Activated CD8-positive, alpha-beta T cell treated with anti-CD3 and anti-CD28 coated beads for 36 hours (primary cell): ENCODE measurements at places on chromosomes 11 and 22. TPM values are rescaled to one million over a fixed set of nuclear protein-coding genes. Genes with fewer than 3 reads are reported as not detected.
A peak's percentile ranks its signal among the peaks of the same experiment; 100 is the strongest.

Gene EMID1
- total RNA-seq = 0.14 TPM

Gene BTBD18
- not detected for total RNA-seq

Gene A4GALT
- 0.20 TPM for total RNA-seq

Gene TSPAN32
- total RNA-seq = 4.9 TPM

Gene TYR
- not detected for total RNA-seq

Gene MRPL21
- total RNA-seq = 99.6 TPM

Gene CALCA
- not detected for total RNA-seq

Gene SYNGR1
- total RNA-seq = 2.4 TPM

- peak overlapping the region; percentile 67 for H3K4me3 ChIP-seq
- no peaks in the 10 kb centered on the region for H3K27me3 ChIP-seq
- peak; percentile 84 for DNase-seq
- no peaks in the 10 kb centered on the region for H3K36me3 ChIP-seq
- H3K4me1 ChIP-seq = peaks cover 82% of the 10 kb centered on the region
- peak overlapping the region; percentile 90 for H3K27ac ChIP-seq
Measured at GRCh38 chr22:25062386-25063085, 110.0 kb downstream of the KIAA1671 start.

- no peaks in the 10 kb centered on the region for H3K36me3 ChIP-seq
- no peak overlapping the region for H3K27ac ChIP-seq
- H3K4me3 ChIP-seq = no peak overlapping the region
- peak; percentile 12 for DNase-seq
- no peaks in the 10 kb centered on the region for H3K27me3 ChIP-seq
Measured at GRCh38 chr11:83249972-83250593, 36.1 kb downstream of the CCDC90B start.

GRCh38 chr11:99822846-99823565 is 802.3 kb downstream of the CNTN5 start:
- no peaks in the 10 kb centered on the region for H3K4me1 ChIP-seq
- DNase-seq = no peak
- no peak overlapping the region for H3K4me3 ChIP-seq

DNA sequence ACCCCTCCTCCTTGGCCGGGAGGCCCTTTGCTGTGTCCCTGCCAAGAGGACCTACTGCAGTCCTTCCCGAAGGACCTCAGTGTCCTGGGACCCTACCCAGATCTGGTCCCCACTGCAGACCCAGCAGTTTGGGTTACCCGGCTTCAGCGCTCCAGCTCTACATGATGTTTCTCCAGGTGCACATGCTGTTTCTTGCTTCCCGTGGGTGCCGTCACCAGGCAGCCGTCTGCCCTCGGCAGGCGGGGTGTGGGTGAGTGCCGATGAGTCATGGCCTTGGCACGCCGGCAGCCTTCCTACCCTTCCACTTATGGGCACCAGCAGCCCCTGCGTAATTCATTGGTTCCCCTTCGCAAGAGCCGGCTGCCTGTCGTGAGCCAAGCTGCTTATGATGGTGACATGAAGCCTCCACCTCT is 101.8 kb downstream of the BCR start:
- H3K27me3 ChIP-seq = no peaks in the 10 kb centered on the region
- peaks cover 32% of the 10 kb centered on the region for H3K4me1 ChIP-seq
- peaks cover 2% of the 10 kb centered on the region for H3K36me3 ChIP-seq
- no peak for DNase-seq

- peaks cover 32% of the 10 kb centered on the region for H3K4me1 ChIP-seq
- peak overlapping the region; percentile 98 for H3K4me3 ChIP-seq
- H3K27me3 ChIP-seq = no peaks in the 10 kb centered on the region
- H3K36me3 ChIP-seq = peaks cover 36% of the 10 kb centered on the region
- DNase-seq = peak; percentile 59
Measured at GRCh38 chr11:93784935-93785360, 866 bp downstream of the MED17 start.

- no peaks in the 10 kb centered on the region for H3K27me3 ChIP-seq
- H3K36me3 ChIP-seq = peaks cover 25% of the 10 kb centered on the region
- peak overlapping the region; percentile 100 for H3K4me3 ChIP-seq
- DNase-seq = no peak
- H3K4me1 ChIP-seq = peaks cover 25% of the 10 kb centered on the region
Measured at GRCh38 chr11:67120456-67120855, 1.4 kb downstream of the KDM2A start.

GRCh38 chr11:61442616-61443015 is 12.7 kb downstream of the SDHAF2 start:
- no peak for DNase-seq
- no peaks in the 10 kb centered on the region for H3K27me3 ChIP-seq
- peaks cover 21% of the 10 kb centered on the region for H3K4me1 ChIP-seq
- H3K4me3 ChIP-seq = no peak overlapping the region
- H3K36me3 ChIP-seq = peaks cover 47% of the 10 kb centered on the region
- no peak overlapping the region for H3K27ac ChIP-seq
